Kasumi-1 (cell line): ENCODE measurements at places on chromosomes 13 and 19.

- DNase-seq, result peak; percentile 62
Measured at GRCh38 chr19:507286-508203, at the start of gene TPGS1. Gene TPGS1, plus strand, starts transcription at chr19:507497. Its CDS starts 10 bp downstream, at chr19:507507.

GRCh38 chr13:30851697-30852096, 54.4 kb upstream of the MEDAG start:
- DNase-seq, result no peak

DNA sequence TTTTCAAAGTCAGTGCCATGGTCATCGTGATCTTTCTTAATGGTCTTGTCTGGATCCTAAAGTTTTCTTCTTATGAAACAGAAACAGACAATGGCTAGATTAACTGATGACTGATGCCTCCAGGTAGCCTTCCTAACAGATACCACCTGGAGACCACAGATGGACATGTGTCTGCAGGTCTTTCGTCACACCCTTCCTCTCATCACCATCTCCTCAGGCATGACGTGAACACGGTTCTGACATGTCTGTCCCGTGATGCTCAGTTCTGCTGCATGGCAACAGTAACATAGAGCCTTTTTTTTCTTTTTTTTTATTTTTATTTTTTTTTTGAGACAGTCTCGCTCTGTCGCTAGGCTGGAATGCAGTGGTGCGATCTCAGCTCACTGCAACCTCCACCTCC, 13.1 kb upstream of the LAMP1 start:
- no peak for DNase-seq

GRCh38 chr13:84524586-84524985, 642.3 kb upstream of the SLITRK1 start:
- no peak for DNase-seq

- no peak for DNase-seq
Measured at GRCh38 chr13:97435794-97436193, 1.8 kb downstream of the RAP2A start.
